ENCODE measurements at places on chromosomes 1 and 21.

- DNase-seq, result no peak
These were observed 2.8 kb downstream of the TCEA3 start for GRCh38 chr1:23421753-23422240.

- DNase-seq, result no peak
These were observed 682.9 kb upstream of the ADAMTS5 start for GRCh38 chr21:27649762-27650161.

- no peak for DNase-seq
These were observed 20.1 kb upstream of the PCBP3 start for GRCh38 chr21:45623436-45623835.

DNA sequence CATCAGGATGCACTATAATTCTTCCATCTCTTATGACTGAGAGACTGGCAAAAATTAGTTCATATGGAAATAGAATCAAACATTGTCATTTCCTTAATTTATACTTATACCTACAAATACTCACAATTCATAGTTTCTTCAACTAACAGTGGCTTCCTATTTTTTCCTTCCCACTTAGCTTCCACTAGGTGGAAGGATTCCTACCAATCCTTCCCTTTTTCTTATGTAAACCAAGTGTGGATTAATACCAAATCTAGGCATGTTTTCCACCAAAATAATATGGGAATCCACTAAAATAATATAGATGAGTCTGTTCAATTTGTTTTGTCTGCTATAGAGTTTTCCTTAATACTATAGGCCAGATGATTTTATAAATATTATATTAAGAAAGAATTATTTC lies 1537.1 kb downstream of the PLA2G4A start:
- no peak for DNase-seq

- no peak for DNase-seq
These were observed 116.7 kb downstream of the RHOU start for GRCh38 chr1:228852024-228852423.

DNA sequence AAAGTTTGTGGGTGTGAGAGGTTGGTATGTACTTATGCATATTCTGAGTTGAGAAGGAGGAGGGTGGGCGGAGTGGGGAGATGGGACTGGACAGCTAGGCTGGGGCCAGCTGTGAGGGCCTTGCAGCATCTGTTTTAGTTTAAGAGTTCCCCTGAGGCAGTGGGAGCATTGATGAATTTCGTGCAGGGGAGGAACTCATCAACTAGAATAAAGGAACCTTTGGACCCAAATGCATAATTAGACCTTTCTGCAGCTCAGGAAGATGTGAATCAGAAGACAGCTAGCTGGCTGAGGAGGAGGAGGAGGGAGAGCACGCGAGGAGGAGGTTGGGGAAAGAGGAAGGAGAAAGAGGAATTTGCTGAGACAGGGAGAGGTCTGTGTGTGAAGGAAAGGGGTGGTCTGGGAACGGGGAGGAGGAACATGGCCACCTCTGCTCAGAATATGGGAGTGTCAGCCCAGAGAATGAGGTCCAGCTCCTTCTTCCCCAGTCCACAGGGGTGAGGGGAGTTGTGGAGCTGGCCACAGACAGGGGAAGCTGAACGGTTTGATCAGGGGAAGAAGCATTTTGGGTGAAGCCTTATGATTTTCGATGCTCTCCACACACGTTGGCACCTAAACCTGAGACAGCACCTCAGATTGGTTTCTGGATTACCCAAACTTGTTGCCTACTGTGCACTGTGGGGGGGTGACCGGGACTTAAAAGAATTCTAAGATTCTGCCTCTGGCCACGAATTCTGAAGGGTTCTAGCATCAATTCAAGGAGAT lies 27.7 kb downstream of the MYOG start:
- DNase-seq, result no peak

DNA sequence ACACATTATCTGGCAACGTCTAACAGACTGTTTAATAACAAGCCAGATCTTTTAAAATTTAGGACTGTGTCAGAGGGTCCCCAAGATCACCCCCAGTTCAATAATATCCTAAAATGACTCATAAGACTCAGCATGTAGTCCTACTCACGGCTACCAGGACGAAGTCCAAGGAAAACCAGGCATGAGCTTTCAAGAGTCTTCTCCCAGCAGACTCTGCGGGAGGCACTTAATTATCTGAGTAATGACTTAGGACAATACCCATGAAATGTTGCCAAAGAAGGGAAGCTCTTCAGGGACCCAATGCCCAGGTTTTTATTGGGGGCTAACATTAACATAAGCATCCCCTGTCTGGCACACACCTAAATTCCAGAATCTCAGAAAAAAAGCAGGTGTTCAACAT lies 7.0 kb downstream of the HFM1 start:
- no peak for DNase-seq

DNA sequence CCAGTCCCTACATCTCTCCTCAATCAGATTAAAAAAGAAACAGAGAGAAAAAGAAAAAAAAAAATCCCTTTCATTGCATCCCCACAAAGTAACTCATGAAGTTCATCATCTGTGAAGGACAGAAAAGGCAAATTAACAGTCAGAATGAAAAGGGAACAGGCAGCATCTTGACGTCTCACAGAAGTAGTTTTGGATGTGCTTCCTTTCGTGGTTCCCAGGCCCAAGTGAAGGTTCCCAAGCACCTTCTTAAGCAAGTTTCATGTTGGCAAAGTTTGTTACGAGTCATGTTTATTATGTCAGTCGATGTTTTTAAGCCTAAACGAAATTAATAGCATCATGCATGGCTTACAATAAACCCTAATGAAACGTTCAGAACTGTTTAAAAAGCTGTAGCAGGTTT lies 475.2 kb downstream of the SETD4 start:
- DNase-seq, result no peak

DNA sequence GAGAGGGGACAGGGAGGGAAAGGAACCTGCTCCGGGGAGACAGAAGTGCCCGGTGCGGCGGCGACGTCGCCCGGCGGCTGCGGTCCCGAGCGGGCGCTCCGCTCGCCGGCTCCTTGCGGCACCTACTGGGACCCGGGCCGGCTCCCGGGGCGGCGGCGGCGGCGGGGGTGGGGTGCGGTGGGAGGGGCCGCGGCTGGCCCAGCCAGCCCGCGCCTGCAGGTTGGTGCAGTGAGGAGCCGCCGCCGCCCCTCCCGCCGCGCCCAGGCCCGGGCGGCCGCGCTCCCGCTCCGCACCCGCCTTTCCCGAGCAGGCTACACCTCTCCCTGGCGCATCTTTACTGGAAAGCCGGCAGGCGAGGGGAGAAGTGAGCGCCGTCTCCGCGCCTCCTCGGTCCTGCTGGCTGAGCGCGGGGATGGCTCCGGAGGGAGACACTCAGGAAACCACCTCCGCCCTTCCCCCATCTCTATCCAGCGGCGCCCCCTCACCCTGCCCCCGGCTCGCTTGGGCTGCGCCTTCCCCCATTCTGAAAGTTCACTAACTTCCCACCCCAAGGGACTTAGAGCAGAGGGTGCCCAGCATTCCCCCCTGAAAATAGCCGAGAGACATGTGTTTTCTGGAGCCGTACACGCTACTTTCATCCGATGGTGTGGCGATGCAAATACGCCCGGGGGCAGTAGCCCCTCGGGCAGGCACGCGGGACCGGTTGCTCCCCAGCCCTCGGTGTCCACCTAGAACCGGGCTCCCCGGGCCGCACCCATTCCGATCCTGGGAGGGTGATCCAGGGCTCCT lies at the start of gene PLD5:
Gene PLD5, minus strand, starts transcription at position 127 of the 789 bp plus-strand sequence.
- DNase-seq, result peak; percentile 40

DNA sequence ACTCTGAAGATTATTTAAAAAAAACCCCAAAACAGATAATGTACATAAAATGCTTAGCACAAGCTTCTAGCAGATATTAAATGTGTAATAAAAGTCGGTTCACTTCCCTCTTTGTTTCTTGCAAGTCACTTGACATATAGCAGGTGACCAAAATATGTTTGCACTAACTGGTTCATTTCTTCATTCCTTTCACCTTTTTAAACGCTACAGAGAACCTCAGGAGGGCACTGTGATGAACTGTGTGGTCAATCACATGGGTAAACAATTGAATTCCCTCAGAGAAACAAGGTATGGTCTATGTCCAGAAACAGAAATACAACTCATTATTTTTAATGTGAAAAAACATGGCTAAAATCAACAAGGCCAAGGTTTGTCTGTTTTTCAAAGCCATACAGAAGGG lies 51.3 kb upstream of the BCL10 start:
- DNase-seq, result no peak

DNA sequence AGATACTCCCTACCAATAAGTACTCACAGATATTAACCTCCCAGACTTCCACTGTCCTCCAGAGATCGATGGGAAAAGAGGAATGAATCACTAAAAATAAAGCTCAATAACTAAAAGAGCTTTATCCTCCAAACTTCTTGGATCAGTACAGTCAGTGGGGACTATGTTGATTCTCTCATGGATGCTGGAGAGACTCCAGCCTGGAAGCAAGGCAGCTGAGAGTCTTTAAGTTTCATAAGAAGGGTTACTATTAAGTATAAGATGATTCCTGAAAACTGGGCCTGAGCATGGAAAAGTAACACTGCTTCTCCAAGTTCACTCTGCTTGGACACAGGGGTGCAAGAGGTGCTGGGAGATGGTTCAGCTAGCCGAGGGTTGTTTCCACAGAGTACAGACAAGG lies 6.2 kb upstream of the DDR2 start:
- no peak for DNase-seq

DNA sequence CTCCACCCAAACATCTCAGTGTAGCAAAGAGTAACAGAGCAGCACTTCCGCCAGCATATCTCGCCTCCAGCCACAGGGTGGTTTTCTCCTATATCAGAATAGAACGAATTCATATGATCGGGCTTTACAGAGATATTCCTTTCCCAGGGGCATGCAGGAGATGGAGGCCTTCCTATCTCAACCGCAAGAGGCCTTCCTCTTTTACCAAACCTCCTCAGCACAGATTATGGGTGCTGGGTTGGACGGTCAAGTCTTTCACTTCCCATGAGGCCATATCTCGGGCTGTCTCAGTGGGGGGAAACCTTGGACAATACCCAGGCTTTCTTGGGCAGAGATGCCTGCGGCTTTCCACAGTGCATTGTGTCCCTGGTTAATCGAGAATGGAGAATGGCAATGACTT lies 65.8 kb downstream of the OVGP1 start:
- no peak for DNase-seq

- no peak for DNase-seq
These were observed 64.4 kb downstream of the MACF1 start for GRCh38 chr1:39268906-39269305.

DNA sequence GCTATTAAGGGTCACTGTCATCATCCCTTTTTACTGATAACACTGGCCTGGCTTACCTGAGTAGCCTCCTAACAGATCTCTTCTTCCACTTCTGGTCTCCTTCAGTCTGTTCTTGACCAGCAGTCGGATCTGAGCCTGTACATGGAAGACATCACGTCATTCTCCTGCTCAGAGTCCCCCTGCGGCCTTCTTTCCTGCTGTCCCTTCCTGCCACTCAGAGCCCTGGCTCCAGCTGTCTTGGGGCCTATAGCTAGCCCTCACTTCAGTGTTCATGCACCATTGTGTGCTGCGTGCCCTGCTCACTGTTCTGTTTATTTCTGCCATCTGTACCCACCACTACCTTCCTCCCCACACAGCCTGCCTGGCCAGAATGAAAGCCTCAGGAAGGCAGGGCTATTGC lies 8.4 kb downstream of the ADARB1 start:
- no peak for DNase-seq

GRCh38 chr1:32273391-32274208 lies 18.3 kb upstream of the HDAC1 start:
- no peak for DNase-seq

DNA sequence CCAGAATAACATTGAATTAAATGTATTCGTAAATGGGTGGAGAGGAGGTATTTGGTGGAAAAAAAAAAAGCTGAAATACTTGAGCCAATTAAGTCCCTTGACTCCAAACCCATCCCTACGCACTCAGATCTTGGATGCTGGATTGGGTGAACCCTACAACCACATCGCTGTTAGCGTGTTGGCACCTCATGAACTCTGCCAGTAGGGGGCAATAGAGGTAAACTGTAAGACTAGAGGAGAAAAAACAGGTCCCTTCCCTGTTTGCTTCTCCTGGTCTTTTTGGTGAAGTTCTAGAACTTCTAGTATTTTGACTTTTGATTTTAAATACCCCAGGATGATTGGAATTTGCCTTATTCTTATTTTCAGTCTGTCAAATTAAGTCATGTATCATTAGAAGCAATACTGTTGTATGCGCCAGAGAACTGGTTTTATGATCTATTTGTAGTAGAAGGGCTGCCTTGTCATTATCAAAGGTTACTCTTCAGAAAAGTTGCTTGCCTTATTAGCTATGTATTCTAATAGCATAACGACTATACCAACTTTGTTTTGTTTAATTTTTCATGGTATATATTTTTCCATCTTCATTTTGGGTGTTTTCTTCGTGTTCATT lies 1.9 kb upstream of the OR13G1 start:
- no peak for DNase-seq

DNA sequence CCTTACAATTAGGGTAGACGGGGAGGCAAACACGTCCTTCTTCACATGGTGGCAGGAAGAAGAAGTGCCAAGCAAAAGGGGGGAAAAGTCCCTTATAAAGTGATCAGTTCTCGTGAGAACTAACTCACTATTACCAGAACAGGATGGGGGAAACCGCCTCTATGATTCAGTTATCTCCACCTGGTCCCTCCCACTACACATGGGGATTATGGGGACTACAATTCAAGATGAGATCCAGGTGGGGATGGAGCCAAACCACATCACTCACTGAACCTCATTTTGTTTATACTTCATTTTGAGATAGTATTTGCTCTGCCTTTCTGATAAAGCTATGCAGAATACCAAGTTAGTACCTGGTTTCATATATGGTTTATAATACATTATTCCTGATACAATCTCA lies 26.5 kb downstream of the APP start:
- DNase-seq, result no peak

DNA sequence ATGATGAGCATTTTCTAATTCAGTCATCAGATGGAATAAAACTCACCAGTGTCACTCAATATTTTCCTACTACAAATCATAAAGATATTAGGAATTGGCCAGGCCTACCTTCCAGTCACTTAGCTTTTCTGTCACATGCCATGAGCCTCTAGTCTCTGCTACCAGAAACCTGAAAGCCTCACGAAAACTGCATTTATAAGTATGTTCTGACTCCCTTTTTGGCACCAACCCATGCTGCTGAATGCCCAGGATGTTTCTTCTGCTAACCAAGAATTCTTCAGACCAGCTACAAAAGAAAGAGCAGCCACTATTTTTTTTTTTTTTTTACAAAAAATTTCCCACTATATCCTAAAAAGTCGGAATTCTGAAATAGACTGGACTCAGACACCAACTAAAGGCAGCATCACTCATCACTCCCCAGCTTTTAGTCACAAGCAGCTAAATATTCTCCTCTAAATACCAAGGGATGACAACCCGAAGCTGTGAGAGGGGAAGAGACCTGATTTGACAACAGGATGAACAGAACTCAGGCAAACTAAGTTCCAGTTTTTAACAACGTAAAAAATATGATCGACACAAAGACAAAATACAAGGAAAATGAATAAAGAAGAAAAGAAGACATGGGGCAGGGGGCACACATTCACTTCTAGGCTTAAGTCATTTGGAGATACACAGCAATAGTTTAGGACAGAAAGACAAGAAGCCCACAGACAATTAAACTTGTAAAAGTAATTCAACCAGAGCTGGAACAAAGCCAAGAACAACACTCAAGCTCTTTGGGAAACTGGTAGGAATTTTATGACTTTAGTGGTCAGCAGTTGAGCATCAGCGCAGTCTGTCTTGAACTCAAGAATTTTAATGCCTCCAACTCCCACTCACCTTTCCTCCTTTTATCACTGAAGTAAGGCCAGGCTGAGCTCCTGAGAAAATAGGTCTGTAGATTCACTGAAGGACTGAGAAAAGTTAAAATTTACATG lies 1.7 kb downstream of the DCAF8 start:
- no peak for DNase-seq

Data from D721Med (cell line).